Right lobe of liver (tissue), 6 donors: ENCODE measurements at places on chromosomes 11 and 22. TPM values are rescaled to one million over a fixed set of nuclear protein-coding genes. Genes with fewer than 3 reads are reported as not detected.

SCGB2A2 gene
- total RNA-seq = not detected

ANO9 gene
- total RNA-seq = 0.25 TPM

MS4A7 gene
- total RNA-seq = 15.8 TPM

ARVCF gene
- 18.5 TPM for total RNA-seq

LIPT2 gene
- total RNA-seq = 2.9 TPM

KCNJ5 gene
- total RNA-seq = 0.25 TPM

MMP3 gene
- total RNA-seq = not detected

GDPD4 gene
- 0.44 TPM for total RNA-seq

SYTL2 gene
- total RNA-seq = 4.2 TPM

- H3K27me3 ChIP-seq = no peaks in the 10 kb centered on the region
- no peak for DNase-seq
- no peaks in the 10 kb centered on the region for H3K4me1 ChIP-seq
- no peak overlapping the region for H3K27ac ChIP-seq
Observed at GRCh38 chr11:17036666-17037658, 22.7 kb upstream of the PLEKHA7 start.

- DNase-seq = peak; percentile 51
- H3K27me3 ChIP-seq = no peaks in the 10 kb centered on the region
- H3K36me3 ChIP-seq = peaks cover 27% of the 10 kb centered on the region
- peak overlapping the region; percentile 67 for H3K4me3 ChIP-seq
Observed at GRCh38 chr11:61791737-61792309, 576 bp downstream of the TMEM258 start.

- no peaks in the 10 kb centered on the region for H3K36me3 ChIP-seq
- H3K27ac ChIP-seq = no peak overlapping the region
Observed at GRCh38 chr22:30927806-30928205, 40.8 kb downstream of the MORC2 start.

- H3K27me3 ChIP-seq = no peaks in the 10 kb centered on the region
- no peak overlapping the region for H3K27ac ChIP-seq
- no peaks in the 10 kb centered on the region for H3K36me3 ChIP-seq
- no peak overlapping the region for H3K4me3 ChIP-seq
Observed at GRCh38 chr11:110000031-110000502, 93.1 kb upstream of the ZC3H12C start.

DNA sequence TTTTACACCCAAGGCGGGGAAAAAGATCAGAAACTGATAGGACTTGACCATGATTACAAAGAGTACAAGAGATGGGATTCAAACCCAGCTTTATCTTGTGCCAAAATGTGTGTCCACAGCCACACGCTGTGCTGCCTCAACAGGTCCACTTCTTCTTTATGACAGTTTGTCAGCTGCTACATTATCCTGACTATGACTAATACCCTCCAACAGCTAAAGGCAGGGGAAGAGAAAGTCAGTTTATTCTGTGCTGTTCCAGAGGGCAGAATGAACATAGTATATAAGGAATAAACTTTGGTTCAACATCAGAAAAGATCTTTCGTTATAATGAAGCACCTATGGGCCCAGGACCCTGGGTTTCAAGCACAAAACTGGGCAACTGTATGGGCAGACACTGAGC, 668.2 kb upstream of the TENM4 start:
- DNase-seq = no peak
- H3K4me1 ChIP-seq = no peaks in the 10 kb centered on the region
- H3K4me3 ChIP-seq = no peak overlapping the region
- no peak overlapping the region for H3K27ac ChIP-seq
- no peaks in the 10 kb centered on the region for H3K36me3 ChIP-seq

DNA sequence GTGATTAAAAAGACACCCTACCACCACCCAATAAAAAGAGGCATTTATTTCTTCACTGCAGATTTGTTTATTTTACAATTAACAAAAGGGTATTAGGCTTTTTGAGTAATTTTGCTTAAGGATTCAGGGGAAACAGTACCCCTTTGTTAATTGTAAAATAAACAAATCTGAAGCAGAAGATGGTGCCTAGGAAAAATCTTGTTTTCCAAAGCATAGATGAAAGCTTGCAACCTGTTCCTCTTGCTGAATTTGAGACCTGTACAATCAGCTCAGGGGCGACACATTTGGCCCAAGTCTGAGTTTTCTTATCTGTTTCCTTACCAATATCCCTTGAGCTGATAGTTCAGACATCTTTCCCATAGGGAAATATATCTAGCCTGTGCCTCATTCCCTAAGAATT, 171.9 kb downstream of the GRIA4 start:
- no peak for DNase-seq
- H3K4me3 ChIP-seq = no peak overlapping the region
- H3K27ac ChIP-seq = no peak overlapping the region
- no peaks in the 10 kb centered on the region for H3K36me3 ChIP-seq

- H3K27me3 ChIP-seq = no peaks in the 10 kb centered on the region
- H3K4me1 ChIP-seq = no peaks in the 10 kb centered on the region
- no peak overlapping the region for H3K27ac ChIP-seq
- DNase-seq = no peak
- H3K36me3 ChIP-seq = no peaks in the 10 kb centered on the region
- no peak overlapping the region for H3K4me3 ChIP-seq
Observed at GRCh38 chr11:2836315-2837095, 49.1 kb downstream of the CDKN1C start.

DNA sequence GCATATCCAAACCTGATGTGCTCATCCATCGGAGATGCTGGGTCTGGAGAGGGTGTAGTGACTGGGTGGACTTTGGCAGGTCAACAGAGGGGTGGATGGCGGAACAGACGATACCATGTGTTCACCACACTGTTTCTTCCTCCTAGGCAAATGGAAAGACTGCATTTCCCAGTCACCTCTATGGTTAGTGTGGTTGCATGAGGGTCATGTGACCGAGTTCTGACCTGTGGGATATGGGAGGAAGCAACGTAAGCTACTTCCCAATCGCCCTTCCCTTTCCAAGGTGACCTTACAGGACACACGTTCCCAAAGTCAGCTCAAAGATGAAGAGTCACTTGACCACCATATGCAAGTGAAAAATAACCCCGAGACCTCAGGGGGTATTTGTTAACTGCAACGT, 27.7 kb downstream of the TSPAN32 start:
- H3K4me1 ChIP-seq = no peaks in the 10 kb centered on the region
- DNase-seq = no peak

DNA sequence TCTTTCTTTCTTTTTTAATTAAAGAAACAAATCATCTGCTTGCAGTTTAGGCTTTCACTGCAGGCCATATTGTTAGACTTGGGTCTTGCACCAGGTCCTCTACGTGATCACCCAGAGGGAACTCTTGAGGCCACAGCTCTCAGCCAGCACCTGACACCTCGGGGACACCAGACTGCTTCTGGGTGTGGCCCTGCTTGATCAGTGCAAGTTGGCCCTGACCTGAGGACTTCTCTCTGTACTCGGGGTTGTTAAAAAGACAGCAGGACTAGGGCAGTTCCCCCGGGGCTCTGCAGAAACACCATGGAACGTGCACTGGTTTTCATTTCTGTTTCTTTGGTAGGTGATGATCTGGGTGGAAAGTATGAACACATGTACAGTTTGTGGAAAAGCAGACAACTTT, 51.2 kb upstream of the MYO18B start:
- no peak for DNase-seq
- no peak overlapping the region for H3K4me3 ChIP-seq
- no peaks in the 10 kb centered on the region for H3K36me3 ChIP-seq
- H3K27me3 ChIP-seq = no peaks in the 10 kb centered on the region

- H3K27ac ChIP-seq = no peak overlapping the region
- H3K4me3 ChIP-seq = no peak overlapping the region
- no peak for DNase-seq
- H3K36me3 ChIP-seq = no peaks in the 10 kb centered on the region
- H3K4me1 ChIP-seq = no peaks in the 10 kb centered on the region
Observed at GRCh38 chr11:36010010-36010740, 66.3 kb downstream of the LDLRAD3 start.

DNA sequence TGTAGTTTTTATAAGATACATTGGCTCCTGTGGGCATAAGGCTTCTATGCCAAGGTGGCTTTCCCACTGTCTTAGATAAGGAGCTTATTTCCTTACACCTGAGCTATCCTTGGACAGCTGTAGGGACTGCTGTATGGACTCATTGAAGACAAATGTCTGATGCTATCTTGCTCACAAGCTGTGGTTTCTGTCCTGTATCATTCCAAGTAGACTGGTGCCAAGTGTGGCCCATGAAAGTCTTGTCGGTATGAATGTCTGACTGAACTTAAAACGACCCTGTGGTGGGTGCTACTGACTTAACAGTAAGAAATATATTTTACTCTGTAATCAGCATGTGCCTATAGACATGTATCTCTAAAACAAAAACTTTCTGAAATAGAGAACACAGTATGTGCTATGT, 45.0 kb downstream of the LARGE2 start:
- no peak overlapping the region for H3K4me3 ChIP-seq
- no peak for DNase-seq
- H3K27ac ChIP-seq = no peak overlapping the region
- no peaks in the 10 kb centered on the region for H3K27me3 ChIP-seq
- peaks cover 3% of the 10 kb centered on the region for H3K36me3 ChIP-seq

- H3K27ac ChIP-seq = no peak overlapping the region
- no peaks in the 10 kb centered on the region for H3K27me3 ChIP-seq
- H3K36me3 ChIP-seq = peaks cover 8% of the 10 kb centered on the region
- no peaks in the 10 kb centered on the region for H3K4me1 ChIP-seq
- no peak overlapping the region for H3K4me3 ChIP-seq
- no peak for DNase-seq
Observed at GRCh38 chr22:37763652-37764051, 44.1 kb upstream of the GCAT start.

DNA sequence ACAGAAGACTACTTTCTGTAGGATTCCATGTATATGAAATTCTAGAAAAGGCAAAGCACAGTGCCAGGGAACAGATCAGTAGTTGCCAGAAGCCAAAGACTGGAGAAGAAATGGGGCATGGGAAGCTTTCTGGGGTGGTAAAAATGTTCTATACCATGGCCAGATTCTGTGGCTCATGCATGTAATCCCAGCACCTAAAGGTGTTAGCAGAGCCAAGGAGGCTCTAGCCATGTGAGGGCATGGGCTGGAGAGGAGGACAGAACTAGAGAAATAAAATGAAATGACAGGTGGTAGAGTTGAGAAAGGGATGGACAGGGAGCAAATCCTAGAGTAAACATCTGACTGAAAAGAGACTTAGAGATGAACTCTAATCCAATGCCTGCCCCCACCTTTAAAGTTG, 26.9 kb upstream of the HMGXB4 start:
- no peak overlapping the region for H3K4me3 ChIP-seq
- DNase-seq = no peak
- no peaks in the 10 kb centered on the region for H3K27me3 ChIP-seq
- no peaks in the 10 kb centered on the region for H3K36me3 ChIP-seq
- no peak overlapping the region for H3K27ac ChIP-seq
- H3K4me1 ChIP-seq = no peaks in the 10 kb centered on the region

GRCh38 chr11:34997952-34998528, 81.6 kb downstream of the PDHX start:
- no peak overlapping the region for H3K27ac ChIP-seq
- no peak for DNase-seq
- H3K27me3 ChIP-seq = no peaks in the 10 kb centered on the region
- H3K4me3 ChIP-seq = no peak overlapping the region
- H3K36me3 ChIP-seq = no peaks in the 10 kb centered on the region
- H3K4me1 ChIP-seq = no peaks in the 10 kb centered on the region

DNA sequence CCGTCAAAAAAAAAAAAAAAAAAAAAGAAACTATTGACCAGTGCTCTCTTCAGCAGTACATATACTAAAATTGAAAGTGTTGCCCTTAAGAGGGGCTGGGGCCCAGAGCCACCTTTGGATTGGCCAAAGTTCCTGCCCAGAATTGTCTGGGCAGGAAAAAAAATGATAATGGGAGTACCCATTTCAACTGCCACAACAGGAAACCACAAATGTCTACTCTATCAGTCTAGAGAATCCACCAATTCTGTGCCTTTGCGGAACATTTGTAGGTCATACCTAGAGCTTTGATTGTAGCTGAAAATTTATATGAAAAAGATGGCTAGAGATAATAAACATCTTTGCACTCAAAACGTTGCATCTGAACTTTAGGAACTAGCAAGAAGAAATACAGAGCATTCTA, 69.4 kb downstream of the FAM76B start:
- no peaks in the 10 kb centered on the region for H3K36me3 ChIP-seq
- no peaks in the 10 kb centered on the region for H3K27me3 ChIP-seq
- no peak for DNase-seq
- no peak overlapping the region for H3K4me3 ChIP-seq
- no peak overlapping the region for H3K27ac ChIP-seq
- H3K4me1 ChIP-seq = no peaks in the 10 kb centered on the region

GRCh38 chr11:86141727-86142126, 72.8 kb upstream of the PICALM start:
- H3K36me3 ChIP-seq = no peaks in the 10 kb centered on the region
- no peak overlapping the region for H3K4me3 ChIP-seq
- no peaks in the 10 kb centered on the region for H3K27me3 ChIP-seq
- DNase-seq = no peak

DNA sequence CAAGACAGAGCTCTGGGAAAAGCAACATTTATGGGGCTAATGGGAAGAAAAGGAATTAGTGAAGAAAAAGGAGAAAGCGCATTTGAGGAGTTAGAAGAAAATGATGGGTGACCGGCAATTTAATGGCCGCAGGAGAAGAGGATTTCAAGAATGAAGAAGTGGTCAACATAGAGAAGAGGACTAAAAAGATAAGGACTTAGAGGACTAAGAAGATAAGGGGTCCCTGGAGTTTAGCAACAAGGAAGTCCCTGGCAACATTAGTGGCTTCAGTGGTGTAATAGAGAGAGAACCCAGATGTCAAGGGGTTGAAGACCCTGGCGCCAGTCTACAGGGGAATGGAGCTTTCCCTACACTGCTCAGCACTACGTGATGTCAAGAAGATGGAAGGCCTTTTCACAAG, 32.3 kb downstream of the WEE1 start:
- H3K4me3 ChIP-seq = no peak overlapping the region
- H3K27ac ChIP-seq = no peak overlapping the region
- H3K36me3 ChIP-seq = no peaks in the 10 kb centered on the region
- no peaks in the 10 kb centered on the region for H3K27me3 ChIP-seq
- DNase-seq = no peak

DNA sequence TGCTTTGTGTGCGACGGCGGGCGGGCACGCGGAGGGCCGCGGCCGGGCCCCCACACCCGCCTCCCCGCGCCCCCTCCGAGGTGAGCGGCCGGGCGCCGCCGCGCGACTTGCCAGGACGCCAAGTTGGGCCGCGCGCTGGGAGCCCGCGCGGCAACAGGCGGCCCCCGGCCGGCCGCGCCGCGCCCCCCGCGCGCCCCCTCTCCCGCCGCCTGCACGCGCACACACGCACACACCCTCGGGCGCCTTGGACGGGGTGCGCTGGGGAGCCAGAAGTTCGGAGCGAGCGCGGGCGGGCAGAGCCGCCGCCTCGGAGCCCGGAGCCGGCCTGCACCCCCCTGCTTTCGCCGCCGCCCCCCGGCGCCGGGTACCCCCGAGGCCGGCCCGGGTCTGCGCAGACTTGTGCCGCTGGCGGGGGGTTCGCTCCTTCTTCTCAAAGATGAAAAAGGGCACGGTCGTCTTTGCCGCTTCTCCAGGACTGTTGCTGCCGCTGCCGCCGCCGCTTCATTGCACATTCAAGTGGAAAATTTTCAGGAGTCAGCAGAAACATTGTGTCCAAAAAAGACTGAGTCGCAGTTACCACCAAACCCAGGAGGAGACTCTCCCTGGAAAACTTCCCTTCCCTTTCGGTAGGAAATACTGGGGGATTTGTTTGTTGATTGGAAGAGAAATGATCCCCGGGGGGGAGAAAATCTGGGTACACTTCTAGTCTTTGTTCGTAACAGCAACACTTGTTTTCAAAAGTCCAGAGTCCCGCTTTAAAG, 895 bp downstream of the TEAD1 start:
- no peaks in the 10 kb centered on the region for H3K36me3 ChIP-seq
- peak overlapping the region; percentile 70 for H3K4me3 ChIP-seq
- peaks cover 21% of the 10 kb centered on the region for H3K4me1 ChIP-seq
- DNase-seq = no peak

GRCh38 chr11:73781303-73781702, 6.4 kb upstream of the MRPL48 start:
- no peak overlapping the region for H3K27ac ChIP-seq
- H3K4me3 ChIP-seq = no peak overlapping the region
- DNase-seq = no peak
- no peaks in the 10 kb centered on the region for H3K4me1 ChIP-seq
